ENCODE measurements at places on chromosomes 7 and 10. TPM values are rescaled to one million over a fixed set of nuclear protein-coding genes. Genes with fewer than 3 reads are reported as not detected.

Gene AOAH
- total RNA-seq: not detected

Gene NEUROD6
- total RNA-seq: not detected

Gene NXPH1
- total RNA-seq: not detected

Gene PCBD1
- 147 TPM for total RNA-seq

Gene SAMD9L
- 0.37 TPM for total RNA-seq

Gene CALY
- not detected for total RNA-seq

Gene AKR1D1
- total RNA-seq: not detected

All from HT-29 (cell line).